Dorsolateral prefrontal cortex (tissue), 122 donors: ENCODE measurements at places on chromosomes 16 and 17. TPM values are rescaled to one million over a fixed set of nuclear protein-coding genes. Genes with fewer than 3 reads are reported as not detected.

GRCh38 chr16:11149011-11149616 is 106.9 kb downstream of the SOCS1 start:
- no peak for DNase-seq

Gene CSH1
- total RNA-seq, result not detected

GRCh38 chr16:53309457-53309856 is 124.8 kb upstream of the RBL2 start:
- DNase-seq, result no peak

DNA sequence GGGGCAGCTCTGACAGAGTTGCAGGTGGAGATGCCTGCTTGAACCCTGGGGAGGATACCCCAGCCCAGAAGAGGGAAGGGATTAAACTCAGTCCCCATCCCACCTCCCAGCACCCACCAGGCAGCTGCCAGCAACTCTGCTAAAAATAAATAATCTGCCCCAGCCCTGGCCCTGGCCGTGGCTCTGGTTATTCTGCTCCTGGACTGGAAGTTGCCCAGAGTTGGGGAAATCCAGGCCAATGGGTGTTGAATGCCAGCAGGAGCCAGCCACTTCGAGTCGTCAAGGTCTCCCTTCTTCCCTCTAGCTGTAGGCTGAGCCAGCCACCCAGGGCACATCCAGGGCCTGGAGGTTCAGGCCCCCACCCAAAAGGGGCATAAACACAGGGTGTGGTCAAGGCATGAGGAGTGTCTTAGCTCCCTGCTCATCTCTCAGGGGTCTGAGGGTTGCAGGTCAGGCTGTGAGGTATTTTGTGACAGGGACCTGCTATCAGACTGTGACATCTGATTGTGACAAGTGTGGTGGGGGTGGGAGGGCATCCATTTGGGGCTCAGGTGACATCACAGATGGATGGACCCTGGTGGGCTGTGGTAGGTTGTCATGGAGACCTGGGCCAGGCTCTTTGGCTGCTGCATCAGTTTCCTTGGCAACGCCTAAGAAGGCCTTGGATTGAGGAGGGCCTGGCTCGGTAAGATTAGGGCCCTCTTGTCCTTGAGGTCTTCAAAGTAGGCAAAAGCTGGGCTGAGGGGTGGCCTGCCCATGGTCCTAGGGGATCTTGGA is 1.0 kb upstream of the RRAD start:
- DNase-seq, result no peak

Gene KRTAP4-3
- not detected for total RNA-seq

DNA sequence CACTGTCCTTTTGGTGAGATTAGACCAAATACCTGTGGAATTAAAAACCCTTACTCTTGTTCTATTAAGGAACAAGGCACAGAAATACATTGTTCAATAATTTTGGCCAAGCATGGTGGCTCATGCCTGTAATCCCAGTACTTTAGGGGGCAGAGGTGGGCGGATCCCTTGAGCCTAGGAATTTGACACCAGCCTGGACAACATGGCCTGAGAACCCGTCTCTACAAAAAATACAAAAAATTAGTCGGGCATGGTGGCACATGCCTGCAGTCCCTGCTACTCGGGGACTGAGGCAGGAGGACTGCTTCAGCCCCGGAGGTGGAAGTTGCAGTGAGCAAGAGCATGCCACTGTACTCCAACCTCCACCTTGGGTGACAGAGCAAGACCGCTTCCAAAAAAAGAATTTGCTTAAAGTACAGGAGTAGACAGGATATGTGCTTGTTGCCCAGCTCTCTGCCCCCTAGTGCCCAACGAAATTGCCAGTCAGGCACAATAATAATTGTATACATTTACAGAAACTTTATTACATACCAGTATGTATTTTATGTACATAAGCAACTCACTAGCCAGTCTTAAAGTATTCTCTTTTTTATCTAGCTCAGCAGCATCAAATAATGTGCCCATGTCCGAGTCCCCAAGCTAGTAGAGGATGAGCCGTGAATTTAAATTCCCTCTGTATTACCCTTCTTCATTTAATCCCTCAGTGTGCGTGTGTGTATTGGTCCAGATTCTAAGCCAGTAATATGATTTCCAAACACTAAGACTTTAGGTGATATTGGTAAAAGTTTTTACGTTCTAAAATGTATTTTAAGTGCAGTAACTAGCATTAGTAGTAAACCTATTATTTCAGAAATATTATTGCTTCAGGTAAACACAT is 1.4 kb downstream of the THUMPD1 start:
- no peak for DNase-seq

GRCh38 chr17:51289696-51290111 is 29.4 kb downstream of the UTP18 start:
- no peak for DNase-seq

DNA sequence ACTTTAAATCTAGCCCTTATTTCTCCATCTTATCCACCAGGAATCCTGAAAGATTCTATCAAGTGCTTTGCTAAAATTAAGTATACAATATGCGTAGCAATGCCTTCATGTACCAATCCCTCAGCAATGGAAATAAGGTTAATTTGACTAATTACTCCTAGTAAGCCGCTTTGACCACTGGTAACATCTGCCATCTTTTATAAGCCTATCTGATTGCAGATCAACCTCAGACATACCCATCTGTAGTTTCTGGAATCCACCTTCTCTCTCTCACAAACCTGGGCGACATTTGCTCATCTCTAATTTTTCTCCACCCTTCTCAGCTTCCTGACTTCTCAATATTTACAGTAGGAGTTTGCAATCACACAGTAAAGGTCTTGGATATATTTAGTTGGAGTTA is 138.8 kb upstream of the CRHR1 start:
- no peak for DNase-seq

DNA sequence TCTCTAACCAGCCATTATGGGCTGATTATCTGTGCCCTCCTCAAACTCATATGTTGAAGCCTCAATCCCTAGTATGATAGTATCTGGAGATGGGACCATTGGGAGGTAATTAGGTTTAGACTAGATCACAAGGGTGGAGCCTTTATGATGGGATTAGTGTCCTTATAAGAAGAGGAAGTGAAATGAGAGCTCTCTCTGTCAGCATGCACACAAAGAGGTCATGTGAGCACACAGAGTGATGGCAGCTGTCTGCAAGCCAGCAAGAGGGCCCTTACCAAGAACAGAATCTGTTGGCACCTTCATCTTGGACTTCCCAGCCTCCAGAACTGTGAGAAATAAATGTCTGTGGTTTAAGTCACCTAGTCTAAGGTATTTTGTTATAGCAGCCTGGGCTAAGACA is 101.9 kb downstream of the PCTP start:
- DNase-seq, result no peak

GRCh38 chr16:47033176-47033575 is 59.7 kb upstream of the DNAJA2 start:
- DNase-seq, result no peak

DNA sequence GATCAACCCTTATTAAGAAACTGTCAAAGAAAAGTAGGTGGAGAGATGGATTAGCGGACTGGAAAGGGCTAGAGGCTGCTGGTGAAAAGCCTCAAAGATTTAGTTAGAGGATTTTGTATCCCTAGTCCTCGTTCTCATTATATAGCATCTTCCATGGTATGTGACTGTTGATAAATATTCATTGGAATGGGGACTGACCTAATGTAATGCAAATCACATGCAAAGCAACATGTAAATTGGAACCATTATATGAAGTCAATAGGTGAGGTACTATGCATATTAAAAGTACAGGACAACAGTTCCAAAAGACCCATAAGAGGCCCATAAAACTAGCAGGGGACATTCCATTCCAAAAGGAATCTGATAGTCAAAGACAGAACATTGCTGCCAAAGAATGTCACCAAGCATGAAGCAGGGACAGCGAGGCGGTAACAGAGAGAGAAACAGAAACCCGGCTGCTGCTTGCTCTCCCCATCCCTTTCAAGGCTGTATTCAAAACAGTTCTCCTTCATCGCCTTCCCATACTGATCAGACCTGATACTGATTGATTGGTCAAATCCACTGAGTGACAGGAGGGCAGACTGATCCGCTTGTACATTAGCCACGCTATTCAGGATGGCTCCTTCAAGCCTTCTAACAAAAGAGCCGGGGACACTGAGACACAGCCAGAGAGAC is 44.5 kb downstream of the SOX9 start:
- DNase-seq, result no peak

GRCh38 chr16:65041667-65042066 is 80.2 kb downstream of the CDH11 start:
- DNase-seq, result no peak

Gene RGS11
- total RNA-seq, result 66.7 TPM

Gene ZNF624
- total RNA-seq, result 8.0 TPM
